ENCODE measurements at places on chromosomes 6 and 20. TPM values are rescaled to one million over a fixed set of nuclear protein-coding genes. Genes with fewer than 3 reads are reported as not detected.

DNA sequence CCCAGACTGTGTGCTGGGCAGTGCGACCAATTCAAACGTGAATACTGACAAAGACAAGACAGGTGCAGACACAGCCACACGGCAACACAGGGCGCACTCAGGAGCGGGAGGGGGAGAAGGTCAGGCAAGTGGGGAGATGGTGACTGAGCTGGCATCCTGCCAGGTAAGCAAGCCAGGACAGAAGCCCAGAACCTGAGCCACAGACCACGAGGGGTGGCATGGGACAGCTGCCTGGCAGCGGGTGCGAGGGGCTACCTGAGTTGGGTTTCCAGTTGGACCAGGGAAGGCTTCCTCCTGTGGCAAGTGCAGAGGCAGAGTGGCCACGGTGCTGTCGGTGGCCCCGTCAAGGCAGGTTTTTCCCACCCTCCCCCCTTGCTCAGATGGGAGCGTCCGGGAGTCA, 215.2 kb upstream of the ARID1B start:
- DNase-seq = no peak

BANF2 gene
- total RNA-seq = not detected

DNA sequence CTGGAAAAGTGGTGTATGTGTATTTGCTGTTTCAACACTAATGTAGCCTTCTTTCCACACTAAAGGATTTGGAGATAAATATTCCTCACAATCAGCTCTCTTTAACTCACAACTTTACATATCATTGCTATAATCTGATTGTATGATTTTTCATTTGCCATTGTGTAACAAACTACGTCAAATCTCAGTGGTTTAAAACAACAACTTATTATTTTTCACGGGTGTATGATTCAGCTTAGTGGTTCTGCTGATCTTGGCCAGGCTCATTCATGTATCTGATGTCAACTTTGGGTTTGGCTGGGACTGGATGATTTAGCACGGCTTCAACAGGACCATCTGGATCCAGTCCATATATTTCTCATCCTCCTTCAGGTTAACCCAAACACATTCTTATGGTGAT, 55.4 kb upstream of the TMX4 start:
- no peak for DNase-seq

FERMT1 gene
- total RNA-seq = 5.5 TPM

- no peak for DNase-seq
Observed at GRCh38 chr6:125839471-125839870, 48.7 kb downstream of the NCOA7 start.

OR2H1 gene
- total RNA-seq = not detected

DNA sequence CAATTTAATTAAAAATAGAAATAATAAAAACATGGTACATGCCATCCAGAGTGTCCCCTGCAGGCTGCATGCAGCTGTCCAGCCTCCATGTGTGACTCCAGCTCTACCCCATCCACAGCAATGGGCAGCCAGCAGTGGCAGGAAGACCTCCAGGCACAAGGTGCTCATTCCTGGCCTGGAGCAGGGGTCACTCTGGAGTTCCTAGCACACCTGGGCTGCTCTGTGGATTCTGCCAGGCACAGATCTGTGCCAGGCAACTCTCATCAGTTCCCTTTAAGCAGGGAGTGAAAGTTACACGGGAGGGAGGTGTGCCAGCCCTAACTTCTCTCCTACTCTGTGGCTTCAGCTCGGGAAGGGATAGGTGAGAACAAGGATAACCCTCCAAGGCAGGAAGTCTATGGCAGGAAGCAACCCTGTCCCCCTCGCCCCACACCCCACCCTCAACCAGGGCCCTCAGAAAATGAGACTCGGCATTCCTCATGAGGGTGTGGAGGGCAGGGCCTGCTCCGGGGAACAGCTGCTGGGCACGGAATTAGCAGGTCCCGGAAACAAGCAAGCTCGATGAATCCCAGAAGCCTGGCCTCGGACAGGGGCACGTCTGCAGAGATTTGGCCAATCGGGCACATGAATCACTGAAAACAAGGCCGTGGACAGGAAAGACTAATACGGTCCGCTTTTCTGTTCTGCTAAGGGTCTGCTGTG, 10.0 kb downstream of the JPH2 start:
- DNase-seq = peak; percentile 95
